Esophagus squamous epithelium (tissue), 5 donors: ENCODE measurements at places on chromosomes 3 and 15. TPM values are rescaled to one million over a fixed set of nuclear protein-coding genes. Genes with fewer than 3 reads are reported as not detected.

The ALS2CL gene
- total RNA-seq, result 42.4 TPM

DNA sequence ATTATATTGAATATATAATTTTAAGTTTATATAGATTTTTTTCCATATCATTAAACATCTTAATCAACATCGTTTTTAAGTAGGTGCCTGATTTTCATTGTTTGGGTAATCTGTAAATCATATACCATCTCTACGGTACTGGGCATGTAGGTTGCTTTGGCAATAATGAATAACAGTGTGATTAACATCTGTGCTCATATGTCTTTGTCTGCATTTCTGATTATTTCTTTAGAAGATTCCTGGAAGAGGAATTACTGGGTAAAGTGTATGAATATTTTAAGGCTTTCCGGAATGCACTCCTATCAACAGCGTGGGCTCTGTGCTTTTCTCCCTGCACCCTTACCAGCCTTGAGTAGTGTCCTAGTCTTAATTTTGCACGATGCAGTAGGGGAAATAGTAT, 119.8 kb upstream of the LIPC start:
- H3K27ac ChIP-seq, result no peak overlapping the region
- no peak for DNase-seq
- no peaks in the 10 kb centered on the region for H3K27me3 ChIP-seq
- H3K36me3 ChIP-seq, result no peaks in the 10 kb centered on the region

The RNF13 gene
- total RNA-seq, result 31.6 TPM

DNA sequence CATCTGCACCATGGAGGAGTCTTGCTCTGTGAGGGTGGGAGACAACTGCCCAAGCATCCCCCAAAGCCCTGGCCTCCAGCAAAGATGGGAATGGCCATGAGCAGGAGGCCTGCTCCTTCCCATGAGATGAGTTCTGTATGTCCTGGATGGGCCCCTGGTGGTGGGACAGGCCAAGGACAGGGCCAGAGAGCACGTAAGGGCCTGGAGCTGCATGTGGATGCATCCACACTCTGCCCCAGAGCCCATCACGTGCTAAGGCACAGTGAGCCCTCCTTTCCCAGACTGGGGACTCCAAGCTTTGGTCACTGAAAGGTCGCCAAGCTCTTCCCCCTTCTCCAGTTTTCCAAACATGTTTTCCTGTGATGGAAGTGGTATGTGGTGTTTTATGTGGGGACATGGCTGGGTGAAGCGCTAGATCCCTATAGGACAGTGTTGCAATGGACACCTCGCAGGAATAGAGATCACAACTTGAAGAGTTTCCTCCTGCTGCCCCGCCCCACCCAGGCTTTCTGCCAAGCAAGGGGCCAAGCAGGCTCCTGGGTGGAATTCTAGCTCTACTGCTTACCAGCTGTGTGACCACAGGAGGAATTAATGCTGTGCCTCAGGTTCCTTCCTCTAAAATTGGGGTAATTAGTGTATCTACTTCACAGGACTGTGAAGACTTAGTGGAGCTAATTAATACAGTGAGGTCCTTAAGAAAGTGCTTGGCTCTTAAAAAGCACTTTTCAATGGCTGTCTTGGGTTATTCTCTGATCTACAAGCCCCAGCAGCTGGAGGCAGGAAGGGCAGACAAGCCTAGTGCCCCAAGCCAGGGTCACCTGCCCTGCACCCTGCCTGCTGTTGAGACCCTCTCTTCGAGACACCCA, 106.4 kb upstream of the RPL32 start:
- peaks cover 40% of the 10 kb centered on the region for H3K4me1 ChIP-seq
- DNase-seq, result no peak
- H3K4me3 ChIP-seq, result no peak overlapping the region
- no peaks in the 10 kb centered on the region for H3K27me3 ChIP-seq
- no peaks in the 10 kb centered on the region for H3K36me3 ChIP-seq

DNA sequence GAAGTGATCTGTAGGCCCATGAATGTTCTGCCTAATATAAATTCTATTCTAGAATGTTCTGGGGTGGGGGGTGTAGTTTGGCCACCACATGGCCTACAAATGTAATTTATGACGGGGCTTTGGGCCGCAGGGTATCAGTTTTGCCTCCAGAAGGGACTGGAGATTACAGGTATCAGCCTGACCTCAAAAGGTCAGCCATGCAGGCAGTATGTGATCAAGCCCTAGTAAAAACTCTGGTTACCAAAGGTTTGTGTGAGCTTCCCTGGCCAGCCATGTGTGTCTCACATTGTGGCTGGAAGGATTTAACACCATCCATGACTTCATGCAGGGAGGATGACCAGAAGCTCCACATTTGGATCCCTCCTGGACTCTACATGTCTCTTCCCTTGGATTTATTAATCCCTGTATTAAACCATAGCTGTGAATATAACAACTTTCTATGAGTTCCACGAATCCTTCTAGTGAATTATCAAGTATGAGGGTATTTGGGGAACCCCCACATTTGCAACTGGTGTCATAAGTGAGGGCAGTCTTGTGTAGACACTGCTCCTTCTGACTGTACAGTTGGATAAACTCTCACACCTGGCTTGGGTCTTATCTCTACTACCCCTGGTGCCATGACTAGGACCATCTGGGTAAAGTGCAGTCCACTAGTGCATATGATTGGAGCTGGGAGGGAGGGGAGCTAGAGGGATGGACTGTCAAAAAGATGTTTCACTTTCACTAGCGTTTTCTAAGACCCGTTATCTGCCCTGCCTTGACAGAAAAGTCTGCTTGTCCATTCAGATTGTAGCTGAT, 50.0 kb upstream of the RFX7 start:
- H3K27me3 ChIP-seq, result no peaks in the 10 kb centered on the region
- H3K4me3 ChIP-seq, result no peak overlapping the region
- H3K4me1 ChIP-seq, result no peaks in the 10 kb centered on the region
- H3K27ac ChIP-seq, result no peak overlapping the region
- no peak for DNase-seq
- H3K36me3 ChIP-seq, result no peaks in the 10 kb centered on the region

DNA sequence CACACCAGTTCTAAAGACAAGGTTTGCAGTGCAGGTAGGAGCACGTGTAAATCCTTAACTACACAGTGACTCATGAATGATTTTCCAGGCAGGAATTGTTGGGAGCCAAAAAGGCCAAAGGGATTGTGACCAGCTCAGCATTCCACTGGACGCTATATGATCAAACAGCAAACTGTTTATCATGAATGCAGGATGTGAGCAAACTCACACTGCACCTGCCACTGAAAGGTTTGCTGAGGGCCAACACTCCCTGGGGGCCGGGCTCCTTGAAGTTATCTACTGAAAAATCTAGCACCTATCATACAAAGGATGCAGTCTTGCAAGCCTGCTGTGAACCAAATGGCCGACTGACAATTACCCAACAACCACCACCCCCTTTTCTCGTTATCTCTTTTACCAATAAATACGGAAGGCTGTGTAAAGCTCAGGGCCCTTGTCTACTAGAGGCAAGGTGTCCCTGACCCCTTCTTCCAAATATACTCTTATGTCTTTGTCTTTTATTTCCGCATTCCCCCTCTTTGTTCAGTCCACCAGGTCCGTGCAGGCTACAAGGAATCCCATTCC, 11.5 kb upstream of the DNASE1L3 start:
- H3K36me3 ChIP-seq, result no peaks in the 10 kb centered on the region
- no peak overlapping the region for H3K4me3 ChIP-seq
- no peaks in the 10 kb centered on the region for H3K27me3 ChIP-seq
- DNase-seq, result no peak
- H3K27ac ChIP-seq, result no peak overlapping the region
- peaks cover 7% of the 10 kb centered on the region for H3K4me1 ChIP-seq

The AADACL2 gene
- total RNA-seq, result 0.19 TPM

GRCh38 chr3:158430448-158430847, 140.5 kb upstream of the MLF1 start:
- no peaks in the 10 kb centered on the region for H3K36me3 ChIP-seq
- H3K27me3 ChIP-seq, result no peaks in the 10 kb centered on the region
- DNase-seq, result no peak
- H3K27ac ChIP-seq, result no peak overlapping the region
- no peak overlapping the region for H3K4me3 ChIP-seq

DNA sequence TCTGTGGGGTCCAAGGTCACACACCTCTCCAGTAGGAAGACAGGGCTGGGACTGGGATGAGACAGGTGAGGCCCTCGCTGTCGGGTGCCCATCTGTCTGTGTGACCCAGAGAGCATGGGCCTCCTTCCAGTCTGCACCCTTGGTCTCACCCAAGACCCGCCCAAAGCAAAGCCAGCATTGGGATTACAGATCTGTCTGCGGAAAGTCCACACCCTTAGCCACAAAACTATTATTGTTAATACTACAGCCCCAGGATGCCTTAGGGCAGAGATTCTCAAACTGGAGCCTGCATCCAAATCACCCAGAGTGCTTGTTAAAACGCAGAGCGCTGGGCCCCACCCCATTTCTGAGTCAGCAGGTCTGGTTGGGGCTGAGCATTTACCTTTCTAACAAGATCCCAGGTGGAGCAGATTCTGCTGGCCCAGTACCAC, 58.5 kb upstream of the ZNF148 start:
- H3K4me1 ChIP-seq, result no peaks in the 10 kb centered on the region
- no peak for DNase-seq
- no peaks in the 10 kb centered on the region for H3K36me3 ChIP-seq
- no peaks in the 10 kb centered on the region for H3K27me3 ChIP-seq
- H3K4me3 ChIP-seq, result no peak overlapping the region

The B3GALNT1 gene
- 7.4 TPM for total RNA-seq

The ELP6 gene
- 22.3 TPM for total RNA-seq

GRCh38 chr3:171811295-171811912, 1.1 kb upstream of the PLD1 start:
- peaks cover 52% of the 10 kb centered on the region for H3K4me1 ChIP-seq
- H3K27me3 ChIP-seq, result no peaks in the 10 kb centered on the region
- no peaks in the 10 kb centered on the region for H3K36me3 ChIP-seq
- peak overlapping the region; percentile 91 for H3K27ac ChIP-seq

- H3K36me3 ChIP-seq, result no peaks in the 10 kb centered on the region
- H3K27me3 ChIP-seq, result no peaks in the 10 kb centered on the region
- no peak overlapping the region for H3K27ac ChIP-seq
- no peaks in the 10 kb centered on the region for H3K4me1 ChIP-seq
Measured at GRCh38 chr3:86790884-86791549, 199.9 kb downstream of the VGLL3 start.

DNA sequence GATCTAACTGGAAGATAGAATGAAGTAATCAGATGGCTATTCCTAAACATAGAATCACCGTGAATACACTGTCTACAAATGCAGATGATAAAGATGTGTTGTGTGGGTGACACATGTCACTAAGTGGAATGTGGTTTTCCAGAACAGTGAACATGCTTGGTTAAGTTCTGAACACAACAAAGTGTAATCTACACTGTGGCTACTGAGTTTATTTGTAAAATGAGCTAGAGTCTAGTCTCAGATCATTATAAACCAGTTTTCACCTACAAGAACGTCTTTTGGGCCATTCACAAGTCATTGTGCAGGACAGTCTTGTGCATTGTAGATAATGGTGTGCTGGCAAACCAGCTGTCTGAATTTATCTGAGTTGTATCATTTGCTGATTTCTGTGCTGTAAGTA, 35.3 kb downstream of the OXNAD1 start:
- peaks cover 20% of the 10 kb centered on the region for H3K4me1 ChIP-seq
- no peak overlapping the region for H3K27ac ChIP-seq
- DNase-seq, result no peak
- H3K27me3 ChIP-seq, result no peaks in the 10 kb centered on the region
- H3K36me3 ChIP-seq, result no peaks in the 10 kb centered on the region
- H3K4me3 ChIP-seq, result no peak overlapping the region

DNA sequence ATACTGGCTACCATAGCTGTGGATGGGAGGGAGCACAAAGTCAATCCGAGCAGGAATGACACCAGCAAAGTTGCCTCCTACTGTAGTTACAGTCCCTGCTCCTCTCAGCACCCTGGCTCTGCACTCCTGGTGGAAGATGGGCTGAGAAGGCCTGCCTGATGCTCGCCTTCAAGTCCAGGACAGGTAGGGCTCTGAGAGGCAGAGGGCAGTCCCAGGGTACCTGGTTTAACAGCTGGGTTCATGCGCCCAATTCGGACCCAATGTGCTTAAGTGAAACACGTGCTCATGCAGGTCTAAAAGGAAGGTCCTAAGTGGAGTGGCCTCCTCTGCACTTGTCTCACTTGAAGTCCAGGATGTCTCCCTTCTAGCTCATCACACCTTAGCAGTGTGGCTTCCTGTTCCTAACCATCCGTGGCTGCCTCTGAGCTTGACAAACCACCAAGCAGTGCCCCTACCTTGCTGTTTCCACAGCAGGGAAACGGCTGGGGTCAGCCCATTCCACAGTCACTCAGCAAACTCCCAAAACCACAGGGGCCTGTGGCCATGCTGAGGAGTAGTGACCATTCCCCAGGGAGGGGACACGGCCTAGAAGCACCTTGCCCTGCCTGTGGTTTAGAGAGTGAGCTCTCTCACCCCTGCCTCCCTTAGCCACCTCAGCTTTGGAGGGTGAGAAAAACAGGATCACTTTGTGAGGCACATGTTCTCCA, 3.9 kb upstream of the MUSTN1 start:
- H3K4me3 ChIP-seq, result no peak overlapping the region
- no peaks in the 10 kb centered on the region for H3K36me3 ChIP-seq
- H3K27me3 ChIP-seq, result no peaks in the 10 kb centered on the region
- H3K27ac ChIP-seq, result no peak overlapping the region

- no peak for DNase-seq
- no peak overlapping the region for H3K4me3 ChIP-seq
- H3K4me1 ChIP-seq, result peaks cover 21% of the 10 kb centered on the region
- no peaks in the 10 kb centered on the region for H3K27me3 ChIP-seq
- H3K36me3 ChIP-seq, result no peaks in the 10 kb centered on the region
Measured at GRCh38 chr3:33808559-33808958, 10.1 kb downstream of the PDCD6IP start.

- H3K36me3 ChIP-seq, result no peaks in the 10 kb centered on the region
- H3K4me3 ChIP-seq, result no peak overlapping the region
- H3K27ac ChIP-seq, result no peak overlapping the region
- peaks cover 9% of the 10 kb centered on the region for H3K27me3 ChIP-seq
- DNase-seq, result no peak
- no peaks in the 10 kb centered on the region for H3K4me1 ChIP-seq
Measured at GRCh38 chr3:13207578-13207922, 134.3 kb upstream of the IQSEC1 start.

- H3K4me3 ChIP-seq, result no peak overlapping the region
- H3K36me3 ChIP-seq, result peaks cover 51% of the 10 kb centered on the region
- no peak for DNase-seq
- H3K27ac ChIP-seq, result no peak overlapping the region
- no peaks in the 10 kb centered on the region for H3K27me3 ChIP-seq
Measured at GRCh38 chr3:128066114-128066513, 13.9 kb downstream of the SEC61A1 start.
